Daoy (cell line): ENCODE measurements at places on chromosomes 13 and 19. TPM values are rescaled to one million over a fixed set of nuclear protein-coding genes. Genes with fewer than 3 reads are reported as not detected.

DNA sequence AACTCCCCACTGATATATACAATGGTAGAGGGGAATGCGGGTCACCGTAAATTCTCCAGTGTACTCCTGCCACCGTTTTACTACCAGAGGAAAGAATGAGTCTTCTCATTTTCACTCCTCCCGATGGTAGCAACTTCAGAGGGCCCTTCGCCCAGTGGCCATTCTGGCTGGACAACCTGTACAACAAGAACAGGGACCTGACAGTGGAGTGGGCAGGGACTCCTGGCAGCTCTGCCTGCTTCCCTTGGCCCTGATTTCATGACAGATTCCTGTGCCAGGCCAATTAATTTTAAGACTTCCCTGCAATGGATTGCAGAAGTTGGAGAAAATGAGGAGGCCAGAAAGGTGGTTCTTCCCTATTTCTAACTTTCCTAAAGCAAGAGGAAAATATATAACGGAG is 148.9 kb downstream of the GPC6 start:
- no peak for DNase-seq

- peak; percentile 53 for DNase-seq
These were observed 647 bp upstream of the KLF12 start for GRCh38 chr13:74134777-74135325.

NLRP11 gene
- total RNA-seq, result 4.1 and 5.1 TPM in 2 replicates

DNA sequence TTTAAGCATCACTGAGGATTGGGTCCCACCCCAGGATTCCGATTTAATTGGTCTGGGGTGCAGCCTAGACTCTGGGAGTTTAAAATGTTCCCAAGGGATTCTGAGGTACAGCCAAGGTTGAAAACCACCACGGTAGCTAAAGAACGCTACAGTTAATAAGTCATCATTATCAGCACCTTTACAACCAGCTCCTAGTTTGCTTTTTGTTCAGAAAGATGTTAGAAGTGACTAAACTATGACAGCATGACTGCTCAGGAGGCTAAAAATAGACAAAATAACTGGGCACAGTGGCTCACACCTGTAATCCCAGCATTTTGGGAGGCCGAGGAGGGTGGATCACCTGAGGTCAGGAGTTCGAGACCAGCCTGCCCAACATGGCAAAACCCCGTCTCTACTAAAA is 11.7 kb upstream of the EPSTI1 start:
- no peak for DNase-seq

KLK15 gene
- total RNA-seq, result 1.0 TPM in 1 of 2 replicates, not detected in the other

DNA sequence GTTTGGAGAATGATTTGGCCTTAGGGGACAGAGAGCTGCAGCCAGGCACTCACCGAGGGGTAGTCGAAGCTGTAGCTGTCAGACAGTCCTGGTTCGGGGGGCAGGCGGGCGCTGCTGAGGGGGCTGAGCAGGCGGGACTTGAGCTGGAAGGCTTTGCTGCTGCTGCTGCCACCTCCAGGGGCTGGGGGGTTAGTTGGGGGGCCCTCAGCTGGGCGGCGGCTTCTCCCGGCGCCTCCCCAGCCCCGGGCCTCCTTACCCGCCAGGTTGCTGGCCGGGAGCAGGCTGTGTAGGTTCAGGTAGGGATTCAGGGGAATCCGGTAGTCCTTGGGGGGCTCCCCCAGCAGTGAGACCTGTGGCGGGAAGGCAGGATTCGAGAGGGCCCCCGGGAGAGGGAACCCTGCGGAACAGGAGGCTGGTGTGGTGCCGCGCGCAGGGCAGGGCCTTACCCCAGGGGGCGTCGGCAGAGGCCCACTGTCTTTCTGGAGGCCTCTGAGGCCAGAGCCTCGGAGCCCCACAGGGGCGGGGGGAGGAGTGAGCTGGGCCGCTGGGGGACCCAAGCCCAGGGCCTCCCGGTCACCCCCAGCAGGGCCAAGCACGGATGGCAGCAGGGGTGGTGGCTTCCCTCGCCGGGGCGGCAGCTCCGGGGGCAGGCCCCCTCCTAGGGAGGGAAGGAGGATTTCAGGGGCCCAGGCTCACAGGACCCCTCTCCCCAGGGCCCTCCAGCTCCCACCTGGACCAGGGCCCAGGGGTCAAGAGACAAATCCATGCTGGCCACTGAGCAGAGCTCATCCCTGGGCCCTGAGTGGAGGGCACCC is 5.0 kb upstream of the FDX2 start:
- DNase-seq, result no peak

- DNase-seq, result no peak
These were observed 748.2 kb upstream of the SLITRK5 start for GRCh38 chr13:86922936-86923335.

DNA sequence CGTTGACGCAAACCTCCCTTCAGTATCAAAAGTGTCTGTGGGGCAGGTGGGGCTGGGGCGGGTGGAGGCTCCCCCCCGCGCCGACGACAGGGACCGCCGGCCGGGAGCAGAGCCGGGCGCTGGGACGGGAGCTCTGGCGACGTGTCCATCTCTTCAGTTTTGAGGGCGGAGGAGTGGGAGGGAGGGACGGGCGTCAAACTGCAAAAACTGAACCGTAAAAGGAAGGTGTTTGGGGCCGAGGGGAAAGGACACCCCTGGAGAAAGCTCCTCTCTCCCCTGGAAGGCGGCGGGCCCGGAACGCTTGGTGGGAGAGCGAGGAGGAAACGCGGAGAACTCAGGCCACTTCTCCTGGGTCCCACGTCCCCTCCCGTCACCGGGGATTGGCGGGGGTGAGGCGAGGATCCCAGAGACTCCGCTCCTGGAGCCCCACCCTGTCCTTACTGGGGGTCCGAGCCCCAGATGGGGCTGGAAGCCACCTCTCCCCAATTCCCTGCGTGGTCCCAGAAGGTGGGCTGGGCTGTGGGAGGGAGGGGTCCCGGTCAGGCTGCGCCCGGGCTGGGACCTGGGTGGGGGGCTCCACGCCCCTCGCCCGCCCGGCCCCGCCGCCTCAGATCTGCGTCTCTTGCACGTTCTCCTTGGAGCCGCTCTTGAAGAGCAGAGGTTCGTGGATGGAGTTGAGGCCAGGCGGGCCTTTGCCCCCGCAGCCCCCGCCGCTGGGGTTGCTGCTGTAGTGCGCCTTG is 3.4 kb upstream of the ASPDH start:
- no peak for DNase-seq

DNA sequence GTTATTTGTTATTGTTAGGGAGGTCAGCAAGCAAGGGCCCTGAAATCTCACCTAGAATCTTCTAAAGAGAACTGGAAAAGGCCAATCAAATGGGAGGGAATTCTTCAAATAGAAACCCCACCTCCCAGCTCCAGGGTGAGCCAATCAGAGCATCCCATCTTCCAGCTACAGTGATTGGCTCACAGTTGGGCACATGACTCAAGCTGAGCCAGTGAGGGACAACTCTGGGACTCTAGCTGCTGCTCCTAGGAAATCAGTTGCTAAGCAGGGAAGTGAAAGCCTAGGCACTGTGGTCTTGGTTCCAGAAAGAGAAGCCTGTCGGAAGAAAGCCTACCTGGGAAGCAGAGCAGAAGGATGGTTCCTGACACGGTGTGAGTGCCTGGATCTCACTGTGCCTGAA is 13.4 kb downstream of the TM6SF2 start:
- DNase-seq, result peak; percentile 56

- no peak for DNase-seq
These were observed 62.8 kb upstream of the LRCH1 start for GRCh38 chr13:46490129-46490528.

GRCh38 chr13:38073931-38074330 is 204.4 kb upstream of the TRPC4 start:
- no peak for DNase-seq

GRCh38 chr13:56066321-56066720 is 1074.4 kb upstream of the PRR20A start:
- DNase-seq, result no peak

DNA sequence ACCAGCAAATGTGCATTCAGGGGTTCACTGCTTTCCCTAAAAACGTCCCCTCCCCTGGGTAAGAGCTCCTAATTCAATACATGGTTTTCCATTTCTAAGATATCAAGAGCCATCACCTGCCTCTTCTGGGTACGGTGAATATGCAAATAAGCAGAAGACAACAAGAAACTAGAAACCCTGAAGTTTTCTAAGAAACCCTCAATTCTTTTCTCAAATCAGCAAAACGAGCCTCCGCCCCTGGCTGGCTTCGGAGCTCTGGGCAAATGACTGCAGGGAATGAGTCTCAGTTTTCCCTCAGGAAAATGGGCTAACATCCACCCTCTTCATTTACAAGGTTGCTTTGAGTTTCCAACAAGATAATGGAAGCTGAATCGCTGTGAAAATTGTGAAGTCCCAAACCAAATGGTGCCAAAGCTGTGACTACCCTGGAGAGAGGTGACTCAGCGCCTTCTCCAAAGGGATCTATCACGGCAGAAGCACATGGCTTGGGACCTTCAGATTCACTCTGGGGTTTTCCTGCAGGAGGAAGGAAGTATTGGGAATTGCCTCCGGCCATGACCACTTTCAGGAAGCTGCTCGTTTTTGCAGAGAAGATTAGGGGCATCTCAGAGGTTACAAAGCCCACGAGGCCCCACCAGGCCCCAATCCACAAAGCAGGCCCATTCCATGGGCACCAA is 26.6 kb downstream of the KLF2 start:
- DNase-seq, result peak; percentile 79

- DNase-seq, result no peak
These were observed 1.4 kb downstream of the STK11 start for GRCh38 chr19:1206864-1207450.

DNA sequence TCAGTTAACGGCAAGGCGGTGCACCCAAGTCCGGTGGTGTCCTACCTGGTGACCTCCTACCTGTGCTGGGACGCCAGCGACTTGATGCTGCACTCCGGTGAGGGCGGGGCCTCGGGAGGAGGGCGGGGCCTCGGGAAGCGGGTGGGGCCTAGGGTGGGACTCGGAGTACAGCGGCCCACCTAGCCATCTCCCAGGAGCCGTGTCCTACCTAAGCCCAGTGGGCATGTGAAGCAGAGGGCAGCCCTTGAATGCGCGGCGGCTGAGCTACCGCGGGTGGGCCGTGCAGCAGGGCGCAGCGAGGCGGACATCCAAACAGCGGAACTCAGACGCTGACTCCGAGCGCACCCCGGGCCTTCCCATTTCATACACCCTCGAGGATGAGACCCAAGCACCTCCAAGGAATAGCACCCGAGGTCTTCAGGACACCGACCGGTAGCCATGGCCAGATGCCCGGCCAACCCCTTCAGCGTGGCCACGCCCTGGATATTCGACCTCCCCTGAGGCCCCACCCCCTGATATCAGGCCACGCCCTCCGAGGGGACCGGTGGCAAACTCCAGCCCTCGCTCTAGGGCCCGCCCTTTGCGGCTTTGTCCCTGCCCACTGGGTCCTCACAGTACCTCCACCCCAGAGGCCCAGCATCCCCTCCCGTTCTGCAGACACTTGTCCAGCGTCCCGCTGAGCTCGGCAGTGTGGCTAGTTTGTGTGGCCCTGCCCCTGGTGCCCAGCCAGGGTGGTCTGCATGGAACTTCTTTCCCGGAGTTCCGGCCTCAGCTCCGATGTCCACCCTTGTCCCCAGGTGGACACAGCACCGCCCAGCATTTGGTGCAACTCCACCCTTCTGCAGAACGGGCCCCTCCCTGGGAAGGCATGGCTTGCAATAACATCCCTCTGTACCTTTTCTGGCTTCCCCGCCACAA is 5.4 kb downstream of the KLK1 start:
- DNase-seq, result peak; percentile 79

- DNase-seq, result no peak
These were observed 536 bp downstream of the PRSS57 start for GRCh38 chr19:694481-695351.

- no peak for DNase-seq
These were observed 192.7 kb upstream of the MIR17HG start for GRCh38 chr13:91154558-91155353.

DNA sequence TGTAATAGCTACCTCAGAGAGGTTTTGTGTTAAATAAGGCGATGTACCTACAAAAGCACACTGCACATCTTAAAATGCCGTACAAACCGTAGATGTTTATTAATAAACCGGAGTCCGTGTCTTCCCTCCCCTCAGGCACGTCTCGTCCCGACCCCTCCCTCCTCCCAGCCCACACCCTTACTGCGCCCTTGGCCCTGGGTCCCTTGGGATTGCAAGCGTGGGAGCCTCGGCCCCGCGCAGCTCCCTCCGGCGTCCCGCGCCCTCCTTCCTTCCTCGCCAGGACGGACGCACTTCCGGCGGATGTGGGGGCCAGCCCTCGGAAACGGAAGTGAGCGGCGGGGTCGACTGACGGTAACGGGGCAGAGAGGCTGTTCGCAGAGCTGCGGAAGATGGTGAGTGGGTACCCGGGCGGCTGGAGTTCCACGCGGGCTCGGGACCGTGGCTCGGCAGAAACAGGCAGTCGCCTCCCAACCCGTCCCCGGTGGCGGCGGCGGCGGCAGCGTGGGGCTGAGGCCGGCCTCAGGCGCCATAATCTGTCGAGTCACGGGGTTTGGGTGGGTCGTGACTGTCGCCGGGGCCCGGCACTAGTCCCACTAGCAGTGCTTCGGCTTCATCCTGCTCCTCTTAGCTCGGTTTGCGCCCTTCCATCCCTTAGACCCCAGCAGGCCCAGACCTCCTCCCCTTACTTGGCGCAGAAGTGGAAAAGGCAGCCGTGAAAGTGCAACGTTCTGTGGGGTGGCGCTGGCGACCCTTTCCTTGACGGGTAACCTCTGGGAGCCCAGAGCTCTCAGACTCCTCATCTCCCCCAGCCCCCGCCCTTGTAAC is at the start of gene POMP:
POMP (plus strand) TSS at position 335 of the 825 bp plus-strand sequence; CDS start at position 390, 55 bp downstream.
- peak; percentile 95 for DNase-seq

GRCh38 chr13:75864718-75865117 is 228.6 kb downstream of the LMO7 start:
- DNase-seq, result no peak

DNA sequence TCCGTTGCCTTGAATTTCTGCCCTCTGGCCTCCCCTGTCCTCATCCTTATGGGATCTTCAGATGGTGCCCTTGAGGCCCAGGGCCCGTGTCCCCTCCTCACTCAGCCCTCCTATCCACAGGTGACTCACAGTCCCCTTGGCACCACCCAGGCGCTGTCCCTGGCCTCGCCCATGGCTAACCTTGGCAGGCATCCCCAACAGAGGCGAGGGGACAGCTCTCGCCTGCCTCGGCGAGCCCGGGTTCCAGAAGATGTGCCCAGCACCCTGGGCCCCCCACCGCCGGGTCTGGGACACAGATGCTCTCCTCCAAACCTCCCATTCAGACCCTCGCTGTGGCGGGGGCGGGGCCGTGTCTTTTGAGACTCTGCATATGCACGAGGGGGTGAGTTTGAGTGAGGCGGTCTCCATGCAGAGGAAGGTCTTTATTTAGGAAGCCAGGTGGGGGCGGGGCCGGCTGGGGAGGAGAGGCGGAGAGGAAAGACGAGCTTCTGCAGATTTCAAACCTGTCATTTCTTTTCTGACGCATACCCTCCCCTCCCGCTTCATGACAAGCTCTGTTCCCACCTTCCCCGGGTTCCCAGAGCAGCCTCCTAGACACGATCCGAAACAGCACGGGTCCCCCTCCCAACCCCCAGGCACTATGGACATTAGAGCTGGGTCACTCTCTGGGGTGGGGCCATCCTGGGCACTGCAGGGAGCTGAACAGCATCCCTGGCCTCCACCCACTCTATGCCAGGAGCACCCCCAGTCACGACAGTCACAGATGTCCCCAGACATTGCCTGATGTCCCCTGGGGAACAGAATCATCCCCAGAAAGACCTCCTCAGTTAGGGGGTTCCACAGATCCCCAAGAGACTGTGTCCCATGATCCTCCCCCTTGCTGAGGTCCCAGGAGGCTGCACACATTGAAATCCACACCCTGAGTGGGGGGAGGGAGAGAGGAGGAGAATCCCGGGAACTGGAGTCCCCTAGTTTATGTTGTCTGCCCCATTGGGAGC is 48.5 kb downstream of the GNG7 start:
- DNase-seq, result peak; percentile 25

ATP4B gene
- not detected in 2 replicates for total RNA-seq

TINCR gene
- 0.12 and 0.40 TPM in 2 replicates for total RNA-seq

OLFM2 gene
- total RNA-seq, result 8.2 and 15.7 TPM in 2 replicates

VN1R4 gene
- total RNA-seq, result not detected in 2 replicates

- no peak for DNase-seq
These were observed 88.0 kb downstream of the ATP11A start for GRCh38 chr13:112777637-112778406.

ONECUT3 gene
- total RNA-seq, result not detected in 2 replicates

PSG6 gene
- total RNA-seq, result not detected in 2 replicates
